Stimulated activated CD8-positive, alpha-beta memory T cell treated with anti-CD3 and anti-CD28 coated beads, Interleukin-4, amount 100 ng/mL, for 4 hours (primary cell): ENCODE measurements at places on chromosomes 6 and 20.

DNA sequence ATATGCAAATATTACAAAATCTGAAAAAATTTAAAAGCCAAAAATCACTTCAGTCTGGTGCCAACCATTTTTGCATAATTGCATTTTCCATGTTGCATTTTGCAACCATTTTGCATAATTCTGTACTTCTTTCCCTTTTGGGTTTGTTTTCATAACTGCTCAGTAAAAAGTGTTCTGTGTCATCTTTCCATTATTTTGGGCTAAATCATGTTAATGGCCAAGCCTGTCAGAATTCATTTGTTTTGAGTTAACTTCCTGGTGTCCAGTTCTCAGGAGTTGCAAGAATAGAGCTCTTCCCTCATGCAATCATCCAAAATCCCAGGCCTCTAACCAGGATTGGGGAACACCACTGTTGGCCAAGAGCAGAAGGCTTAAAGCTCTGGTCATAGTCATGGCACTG is 133.6 kb downstream of the MTHFD1L start:
- no peak for DNase-seq

DNA sequence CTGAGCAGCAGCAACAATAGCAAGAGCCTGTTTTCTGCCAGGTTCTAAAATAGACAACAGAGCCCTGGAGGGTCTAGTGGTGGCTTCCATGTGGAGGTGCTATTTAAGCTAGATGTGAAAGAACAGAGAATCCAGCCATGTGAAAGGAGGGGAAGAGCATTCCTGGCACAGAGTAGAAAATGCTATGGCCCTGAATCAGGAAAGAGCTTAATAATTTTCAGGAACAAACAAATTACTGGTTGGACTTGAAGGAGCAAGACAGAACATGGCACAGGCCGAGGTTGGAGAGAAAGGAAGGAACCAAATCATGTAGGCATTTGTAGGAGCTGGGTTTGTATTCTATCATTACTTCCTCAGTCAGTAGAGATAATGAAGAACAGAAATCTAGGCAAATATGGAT is 98.3 kb downstream of the AIG1 start:
- DNase-seq, result no peak

DNA sequence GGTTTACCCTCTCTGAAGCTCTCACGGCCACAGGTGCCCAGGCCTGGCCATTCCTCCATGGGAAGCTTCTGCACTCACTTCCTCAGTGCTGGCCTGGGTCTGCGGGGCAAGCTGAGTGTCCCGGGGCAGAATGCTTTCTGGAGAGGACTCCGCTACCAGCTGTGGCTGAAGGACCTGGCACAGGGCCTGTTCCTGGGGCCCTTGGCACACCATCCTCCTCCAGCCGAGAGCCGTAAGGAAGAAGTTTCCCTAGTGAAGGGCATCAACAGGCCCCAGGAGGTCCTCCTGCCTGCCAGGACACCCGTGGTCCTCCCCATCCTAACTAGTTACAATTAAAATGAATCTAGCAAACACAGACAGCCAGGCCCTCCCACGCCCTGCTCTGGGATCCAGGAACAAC is 14.0 kb upstream of the KCNK15 start:
- no peak for DNase-seq

DNA sequence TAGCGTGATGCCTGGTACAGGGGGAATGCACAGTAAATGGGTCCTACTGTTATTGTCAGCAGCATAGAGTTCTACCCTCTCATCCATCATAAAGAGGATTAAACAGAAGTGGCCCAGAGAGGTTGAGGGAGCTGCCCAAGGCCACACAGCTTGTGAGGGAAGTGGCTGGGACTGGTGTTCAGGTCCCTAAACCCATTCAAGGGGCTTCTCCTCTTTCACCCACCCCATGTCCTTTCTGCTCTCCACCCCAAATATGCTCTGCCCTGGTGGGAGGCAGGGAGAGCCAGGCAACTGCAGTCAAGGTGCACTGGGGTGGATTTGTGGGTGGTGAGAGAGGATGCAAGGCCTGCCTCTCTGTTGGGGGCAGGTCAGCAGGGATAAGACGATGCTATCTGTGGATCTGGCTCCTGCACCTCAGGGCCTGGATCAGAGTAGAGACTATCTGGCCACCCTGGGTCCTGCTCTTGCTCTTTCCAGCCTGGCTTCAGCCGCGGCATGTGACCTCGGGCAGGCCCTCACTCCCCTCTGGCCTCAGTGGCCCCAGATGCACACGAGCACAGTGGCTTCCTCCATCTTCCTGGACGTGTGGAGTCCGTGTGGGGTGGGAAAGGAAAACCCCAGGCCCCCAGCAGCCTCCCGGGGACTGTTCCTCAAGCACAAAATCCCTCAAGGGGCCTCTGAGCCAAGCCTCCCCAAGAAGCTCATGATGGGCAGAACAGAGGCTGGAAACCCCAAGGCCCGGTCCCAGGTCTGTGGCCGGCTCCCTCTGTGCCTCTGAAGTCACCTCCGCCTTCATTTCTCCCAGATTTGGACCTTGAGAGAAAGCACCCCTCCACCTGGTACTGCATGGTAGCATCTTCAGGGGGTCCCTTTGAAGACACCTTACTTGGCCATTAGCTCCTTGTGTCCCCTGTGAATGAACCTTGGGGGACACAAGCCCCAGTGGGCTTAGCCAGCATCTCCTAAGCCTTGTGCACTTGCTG is 3.4 kb upstream of the BPIFB6 start:
- DNase-seq, result no peak

GRCh38 chr6:70706491-70707123 is 38.9 kb downstream of the SMAP1 start:
- DNase-seq, result no peak

GRCh38 chr6:53831936-53832660 is 37.3 kb downstream of the LRRC1 start:
- DNase-seq, result no peak

DNA sequence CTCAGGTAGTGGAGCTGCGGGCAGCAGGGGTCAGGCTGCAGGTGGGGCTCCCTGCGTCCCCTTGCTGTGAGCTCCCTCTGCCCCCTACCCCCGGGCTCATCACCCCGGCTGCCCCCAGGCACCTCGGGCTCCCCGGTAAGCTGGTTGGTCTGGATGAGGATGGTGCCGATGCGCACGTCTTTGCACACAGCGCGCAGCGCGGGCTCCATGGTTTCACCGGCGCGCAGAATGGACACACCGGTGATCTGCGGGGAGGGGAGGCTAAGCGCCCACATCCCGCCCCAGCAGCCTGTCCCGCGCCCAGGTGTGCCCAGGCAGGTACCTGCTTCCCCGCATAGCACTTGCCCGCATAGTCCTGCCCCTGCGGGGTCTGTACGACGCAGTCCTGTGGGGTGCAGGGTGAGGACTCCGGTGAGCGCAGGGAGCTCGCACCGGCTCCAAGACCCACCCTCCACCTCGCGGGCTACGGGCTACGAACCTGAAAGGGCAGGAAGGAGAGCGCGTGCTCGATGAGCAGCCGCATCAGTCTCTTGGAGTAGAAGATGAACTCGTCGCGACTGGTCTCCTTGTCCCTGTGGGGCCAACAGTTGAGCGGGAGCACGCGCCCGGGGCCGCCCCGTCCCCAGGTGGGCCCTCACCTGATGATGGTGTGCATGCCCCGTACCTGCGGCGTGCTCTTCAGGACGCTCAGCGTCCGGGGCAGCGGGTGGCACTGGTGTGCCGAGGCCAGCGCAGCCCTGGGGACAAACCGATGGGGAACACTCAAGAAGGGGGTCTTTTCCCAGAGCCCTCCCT is 15.5 kb downstream of the UCKL1 start:
- DNase-seq, result no peak

- DNase-seq, result no peak
Measured at GRCh38 chr20:9480066-9480465, 34.3 kb upstream of the LAMP5 start.

- no peak for DNase-seq
Measured at GRCh38 chr6:53349209-53349693, 501 bp upstream of the ELOVL5 start.

- DNase-seq, result no peak
Measured at GRCh38 chr6:137926207-137926731, 59.2 kb downstream of the TNFAIP3 start.

DNA sequence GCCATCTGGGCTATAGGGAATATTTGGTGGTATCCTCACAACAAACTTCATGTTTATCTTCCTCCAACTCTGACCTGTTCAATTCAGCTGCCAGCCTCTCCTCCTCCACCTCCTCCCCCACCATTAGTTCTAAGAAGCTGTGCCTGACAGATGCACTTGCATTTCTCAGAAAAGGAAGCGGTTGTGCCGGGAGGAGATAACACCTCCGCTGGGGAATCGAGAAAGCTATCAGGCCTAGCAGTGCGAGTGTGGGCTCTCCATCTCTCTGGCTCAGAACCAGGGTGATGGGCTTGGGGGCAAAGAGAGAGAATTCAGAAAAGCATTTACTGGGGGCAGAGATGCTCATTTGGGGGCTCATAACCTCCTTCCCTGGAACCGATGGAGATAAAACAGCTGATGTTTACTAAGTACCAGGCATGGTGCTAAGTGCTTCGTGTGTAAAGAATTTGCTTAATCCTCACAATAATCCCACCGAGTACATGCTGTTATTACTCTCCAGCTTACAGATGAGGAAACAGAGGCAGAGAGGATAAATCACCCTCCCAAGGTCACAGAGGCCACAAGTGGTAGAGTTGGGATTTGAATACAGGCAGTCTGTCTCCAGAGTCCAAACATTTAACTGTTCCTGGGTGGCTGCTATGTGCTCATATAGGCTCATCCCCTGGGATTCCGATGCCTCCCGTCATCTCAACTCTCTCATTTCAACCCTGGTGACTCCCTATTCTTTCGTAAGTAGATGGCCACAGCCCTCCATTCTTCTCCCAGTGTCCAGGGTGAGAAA is 38.3 kb downstream of the COX4I2 start:
- peak; percentile 33 for DNase-seq

- no peak for DNase-seq
Measured at GRCh38 chr6:128720891-128721290, 162.0 kb upstream of the LAMA2 start.

DNA sequence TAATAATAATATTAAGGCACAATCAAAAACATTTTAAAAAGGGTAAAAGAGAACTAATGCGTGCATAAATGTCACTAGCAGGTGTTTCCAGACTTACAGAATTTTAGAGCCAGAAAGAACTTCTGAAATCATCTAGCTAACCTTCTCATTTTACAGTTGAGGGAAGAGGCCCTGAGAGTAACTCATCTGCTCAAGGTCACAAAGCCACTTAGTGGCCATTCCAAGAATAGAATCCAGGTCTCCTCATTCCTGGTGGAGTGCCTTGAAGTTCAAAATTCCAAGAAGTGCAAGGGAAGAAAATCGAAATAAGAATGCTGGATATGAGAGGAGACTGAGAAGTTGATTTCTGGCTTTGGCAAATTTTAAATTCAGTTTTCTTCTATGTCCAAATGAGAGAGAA is 3.2 kb upstream of the KIAA0408 start:
- no peak for DNase-seq

GRCh38 chr6:89941763-89942497 is 47.7 kb downstream of the GJA10 start:
- DNase-seq, result no peak

DNA sequence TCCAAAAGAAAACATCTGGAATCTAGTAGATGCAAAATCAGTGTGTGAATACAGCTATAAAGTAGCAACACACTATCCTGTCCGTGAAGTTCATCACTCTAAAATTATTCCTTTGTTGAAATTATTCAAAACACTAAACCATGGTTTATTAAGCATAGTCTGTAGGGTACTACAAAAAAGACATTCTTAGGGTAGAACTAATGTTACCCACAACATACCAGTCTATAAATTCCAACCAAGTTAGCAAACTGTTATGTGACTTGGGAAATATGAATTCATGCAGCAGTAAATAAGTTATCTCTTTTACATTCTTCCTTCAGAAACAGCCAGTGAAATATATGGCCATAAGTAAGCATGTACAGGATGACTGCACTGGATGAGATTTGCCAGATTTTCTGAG is 580.3 kb upstream of the ADGRB3 start:
- DNase-seq, result no peak

GRCh38 chr6:117497237-117497636 is 14.8 kb downstream of the DCBLD1 start:
- no peak for DNase-seq

GRCh38 chr6:37667050-37667814 is 30.5 kb downstream of the MDGA1 start:
- no peak for DNase-seq

DNA sequence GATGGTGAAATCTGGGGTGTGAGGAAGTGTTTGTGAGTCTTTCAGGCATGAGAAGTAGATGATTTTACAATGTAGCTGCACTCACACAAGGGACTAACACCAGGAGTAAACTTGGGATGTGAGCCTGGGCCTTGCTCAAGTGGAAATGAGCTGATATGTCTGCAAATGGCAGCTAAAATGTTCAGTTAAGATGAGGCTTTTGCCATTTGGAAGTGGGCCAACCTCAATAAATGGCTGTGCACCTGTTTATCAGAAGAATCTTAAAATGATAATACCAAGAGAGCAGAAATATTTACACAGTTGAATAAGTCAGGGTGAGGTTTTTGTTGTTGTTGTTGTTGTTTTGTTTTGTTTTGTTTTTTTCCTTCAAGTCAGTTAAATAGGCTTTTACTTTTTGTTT is 25.7 kb upstream of the KLHL31 start:
- DNase-seq, result no peak

DNA sequence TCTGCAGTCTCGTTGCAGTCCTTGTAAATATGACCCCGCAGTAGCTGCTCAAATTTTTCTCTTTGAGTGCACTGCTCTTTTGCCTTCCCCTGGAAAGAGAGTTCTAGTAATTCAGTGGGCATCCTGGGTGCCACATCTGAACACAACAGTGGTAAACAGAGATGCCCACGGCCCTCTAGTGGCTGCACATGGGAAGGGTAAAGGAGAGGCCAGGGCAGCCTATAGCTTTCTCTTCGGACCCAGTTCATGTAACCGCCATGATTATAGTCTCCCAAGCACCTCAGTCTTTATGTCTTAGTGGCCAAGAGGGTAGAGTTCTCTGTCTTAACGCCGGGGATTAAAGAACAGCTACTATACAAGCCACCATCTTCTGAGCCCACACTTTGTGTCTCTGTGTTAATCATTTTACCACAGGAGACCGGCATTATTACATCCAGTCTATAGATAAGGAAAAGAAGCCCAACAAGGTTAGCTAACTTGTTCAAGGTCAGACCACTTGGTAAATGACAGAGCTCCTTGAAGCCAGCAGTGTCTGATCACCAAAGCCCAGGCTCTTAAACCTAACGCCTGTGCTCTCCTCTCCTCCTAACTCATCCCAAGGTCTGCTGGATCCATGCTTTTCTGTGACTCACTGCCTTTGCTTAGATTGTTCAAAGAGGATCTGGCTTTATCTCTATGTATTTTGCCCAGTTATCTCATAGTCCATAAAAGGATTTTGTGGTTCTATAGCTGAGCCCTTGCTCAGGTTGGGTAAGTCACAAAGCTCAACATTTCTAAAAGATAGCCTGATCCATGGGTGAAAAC is 81.8 kb downstream of the ISM1 start:
- DNase-seq, result peak; percentile 13

DNA sequence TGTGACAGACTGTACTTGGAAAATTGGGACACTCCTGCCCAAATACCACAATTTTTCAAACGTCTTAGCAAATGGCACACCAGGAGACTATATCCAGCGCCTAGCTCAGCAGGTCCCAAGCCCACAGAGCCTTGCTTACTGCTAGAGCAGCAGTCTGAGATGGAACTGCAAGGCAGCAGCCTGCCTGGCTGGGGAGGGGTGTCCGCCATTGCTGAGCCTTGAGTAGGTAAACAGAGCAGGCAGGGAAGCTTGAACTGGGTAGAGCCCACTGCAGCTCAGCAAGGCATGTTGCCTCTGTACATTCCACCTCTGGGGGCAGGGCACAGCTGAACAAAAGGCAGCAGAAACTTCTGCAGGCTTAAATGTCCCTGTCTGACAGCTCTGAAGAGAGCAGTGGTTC is 1003.3 kb upstream of the MAP3K7 start:
- DNase-seq, result no peak
